Stimulated activated CD4-positive, alpha-beta T cell treated with anti-CD3 and anti-CD28 coated beads, Interleukin-15, amount 100 ng/mL, for 48 hours (primary cell): ENCODE measurements at places on chromosomes 7 and 10.

DNA sequence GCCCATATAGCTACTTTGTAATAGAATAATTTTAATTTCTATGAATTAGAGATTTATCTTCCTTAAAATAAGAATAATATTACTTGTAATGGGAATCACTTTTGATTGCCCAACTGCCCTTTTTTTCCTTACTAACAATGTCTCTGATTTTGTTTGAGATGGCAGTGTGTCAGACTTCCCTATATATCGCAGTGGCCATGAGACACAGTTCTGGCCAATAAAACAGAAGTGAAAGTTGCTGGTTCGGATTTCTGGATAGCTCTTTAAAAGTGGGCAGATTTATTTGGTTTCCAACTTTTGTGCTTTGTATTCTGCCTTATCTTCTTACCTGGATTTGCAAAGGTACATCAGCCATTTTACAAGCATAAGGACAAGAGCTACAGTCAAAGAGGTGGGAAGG lies 170.2 kb downstream of the PPP1R17 start:
- no peak for DNase-seq

DNA sequence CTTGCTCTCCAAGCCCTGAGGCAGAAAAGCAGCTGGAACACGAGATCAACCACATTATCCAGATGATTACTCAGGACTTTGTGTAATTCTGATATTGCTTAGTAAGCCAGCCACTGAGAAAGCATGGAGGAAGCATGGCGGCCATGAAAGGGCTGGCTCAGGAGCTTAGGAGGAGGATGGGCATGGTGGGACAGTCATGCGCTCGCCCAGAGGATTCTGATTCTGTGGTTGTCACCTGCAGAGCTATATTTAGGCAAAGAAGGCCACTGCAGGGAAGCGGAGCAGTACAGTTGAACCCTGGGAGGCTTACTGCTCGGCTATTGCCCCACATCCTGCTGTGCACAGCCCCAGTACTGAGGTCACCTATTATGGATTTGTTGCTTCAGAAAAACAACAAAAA lies 128.8 kb upstream of the DNAJB12 start:
- no peak for DNase-seq

DNA sequence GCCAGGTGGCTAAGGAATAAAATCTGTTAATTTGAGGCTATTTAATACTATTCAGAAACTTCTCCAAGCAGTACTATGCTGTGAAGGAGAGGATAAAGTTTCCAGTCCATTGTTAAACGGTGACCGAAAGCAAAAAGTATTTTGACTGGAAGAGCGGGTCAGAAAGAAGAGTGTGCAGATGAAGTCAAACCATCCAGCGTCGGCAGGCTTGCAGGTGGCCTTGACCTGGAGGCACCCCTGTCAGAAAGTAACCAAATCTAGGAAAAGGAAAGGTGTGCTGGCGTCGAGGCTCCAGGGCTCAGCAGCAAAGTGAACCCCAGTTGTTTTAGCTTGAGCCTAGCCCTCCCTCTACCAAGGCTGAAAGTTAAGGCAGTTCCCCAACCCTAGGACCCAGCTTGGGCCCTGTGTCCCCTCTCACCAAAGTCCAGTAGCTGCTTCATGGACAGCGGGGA lies 544 bp downstream of the PDK4 start:
- no peak for DNase-seq

DNA sequence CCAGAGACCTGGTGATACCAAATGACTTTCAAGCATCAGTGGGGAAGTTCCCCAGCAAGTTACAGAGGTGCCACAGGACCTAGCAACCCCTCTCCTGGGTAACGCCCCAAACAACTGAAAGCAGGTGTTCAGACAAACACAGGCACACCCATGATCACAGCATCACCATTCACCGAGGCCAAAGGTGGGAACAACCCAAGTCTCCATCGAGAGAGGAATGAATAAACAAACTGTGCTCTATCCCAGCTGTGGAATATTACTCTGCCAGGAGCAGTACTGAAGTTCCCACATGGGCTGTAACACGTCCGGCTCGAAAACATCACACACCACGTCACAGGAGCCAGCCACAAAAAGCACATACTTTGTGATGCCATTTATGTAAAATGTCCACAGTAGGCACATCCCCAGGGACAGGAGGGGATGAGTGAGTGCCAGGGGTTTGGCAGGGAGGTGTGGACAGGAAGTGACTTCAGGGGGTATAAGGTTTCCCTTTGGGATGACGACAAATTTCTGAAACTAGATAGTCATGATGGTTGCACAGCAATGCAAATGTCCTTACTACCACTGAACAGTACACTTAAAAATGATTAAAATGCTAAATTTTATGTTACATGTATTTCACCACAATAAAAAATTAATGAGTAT lies 222.8 kb downstream of the TNS3 start:
- DNase-seq: no peak

GRCh38 chr10:120996456-120997034 lies 145.4 kb downstream of the WDR11 start:
- no peak for DNase-seq

DNA sequence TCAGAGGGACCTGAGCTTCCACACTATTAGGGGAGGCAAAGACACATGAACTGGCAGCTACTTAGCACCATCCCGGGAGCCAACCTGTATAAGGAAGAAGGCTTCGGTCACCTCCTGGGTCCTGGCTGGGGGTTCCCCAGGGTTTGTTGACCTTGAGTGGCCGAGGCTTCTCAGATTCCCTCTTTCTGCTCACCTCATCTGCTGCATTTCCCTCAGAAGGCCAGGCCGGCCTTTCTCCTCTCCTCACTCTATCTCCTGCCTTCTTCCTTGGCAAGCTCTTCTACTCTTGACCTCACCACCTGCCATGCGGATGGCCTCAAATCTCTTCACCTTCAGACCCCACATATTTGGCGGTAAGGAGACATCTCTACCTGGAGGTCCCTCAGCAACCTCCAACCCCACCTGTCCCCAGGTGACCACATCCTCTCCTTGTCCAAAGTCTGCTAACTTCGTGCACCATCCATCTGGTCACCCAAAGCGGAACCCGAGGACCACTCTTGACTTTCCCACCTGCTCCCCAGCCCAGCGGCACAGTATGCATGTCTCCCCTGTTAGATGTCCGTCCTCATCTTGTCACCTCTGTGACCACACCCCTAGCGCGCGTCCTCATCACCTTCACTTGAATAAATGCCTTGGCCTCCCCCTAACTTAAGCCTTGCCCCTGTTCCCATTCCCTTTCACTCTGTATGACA lies 133.8 kb upstream of the UNC5B start:
- DNase-seq: no peak

DNA sequence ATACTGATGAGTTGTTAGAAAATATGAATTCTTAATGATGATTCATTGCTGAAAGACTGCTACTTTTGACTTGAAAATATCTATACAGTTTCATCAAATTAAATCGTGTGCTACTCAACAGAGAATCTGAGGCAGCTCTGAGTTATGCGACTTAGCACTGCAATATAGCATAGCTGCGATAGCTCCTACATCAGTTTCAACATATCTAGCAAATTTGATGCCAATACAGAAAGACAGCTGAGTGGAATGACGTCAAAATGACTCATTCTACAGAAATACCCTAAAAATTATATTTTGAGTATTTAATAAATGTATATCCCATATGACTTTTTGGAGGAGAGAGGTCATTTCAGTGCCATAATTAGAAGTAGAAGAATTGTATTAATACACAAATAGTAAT lies 1.1 kb upstream of the TARP start:
- no peak for DNase-seq

GRCh38 chr7:33761449-33762080 lies 143.8 kb upstream of the BMPER start:
- DNase-seq: no peak

- DNase-seq: no peak
Observed at GRCh38 chr7:143171697-143172096, 11.5 kb upstream of the TAS2R39 start.

GRCh38 chr10:79930267-79930666 lies 18.6 kb downstream of the SFTPD start:
- no peak for DNase-seq

- DNase-seq: no peak
Observed at GRCh38 chr10:103227416-103227815, 18.3 kb upstream of the RPEL1 start.

- no peak for DNase-seq
Observed at GRCh38 chr7:74032624-74033371, 4.8 kb downstream of the ELN start.

GRCh38 chr7:44618753-44619152 lies 12.3 kb downstream of the OGDH start:
- DNase-seq: no peak

DNA sequence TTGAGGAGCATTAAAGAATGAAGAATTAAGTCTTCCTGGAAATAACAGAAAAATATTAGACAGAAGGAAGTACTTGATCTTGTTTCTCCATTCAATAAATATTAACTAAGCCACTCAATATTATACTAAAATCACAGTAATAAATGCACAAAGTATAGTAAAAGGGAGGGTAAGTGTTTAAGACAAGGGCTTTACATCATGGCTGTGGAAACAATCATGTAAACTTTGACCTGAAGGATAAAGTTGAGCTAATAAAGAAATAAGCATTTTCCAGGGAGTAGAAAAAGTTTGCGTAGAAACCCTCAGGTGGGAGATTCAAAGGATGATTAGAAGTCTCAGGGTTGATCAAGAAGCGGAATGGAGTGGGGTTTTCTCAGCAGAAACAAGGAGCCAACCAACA lies 78.2 kb downstream of the SEMA3C start:
- no peak for DNase-seq

GRCh38 chr10:79070606-79071395 lies 2.0 kb downstream of the ZMIZ1 start:
- no peak for DNase-seq

- no peak for DNase-seq
Observed at GRCh38 chr10:15792777-15793176, 67.5 kb downstream of the MINDY3 start.

- DNase-seq: no peak
Observed at GRCh38 chr10:132253092-132253687, 54.6 kb downstream of the STK32C start.

- no peak for DNase-seq
Observed at GRCh38 chr7:22783421-22783820, 39.2 kb downstream of the TOMM7 start.

DNA sequence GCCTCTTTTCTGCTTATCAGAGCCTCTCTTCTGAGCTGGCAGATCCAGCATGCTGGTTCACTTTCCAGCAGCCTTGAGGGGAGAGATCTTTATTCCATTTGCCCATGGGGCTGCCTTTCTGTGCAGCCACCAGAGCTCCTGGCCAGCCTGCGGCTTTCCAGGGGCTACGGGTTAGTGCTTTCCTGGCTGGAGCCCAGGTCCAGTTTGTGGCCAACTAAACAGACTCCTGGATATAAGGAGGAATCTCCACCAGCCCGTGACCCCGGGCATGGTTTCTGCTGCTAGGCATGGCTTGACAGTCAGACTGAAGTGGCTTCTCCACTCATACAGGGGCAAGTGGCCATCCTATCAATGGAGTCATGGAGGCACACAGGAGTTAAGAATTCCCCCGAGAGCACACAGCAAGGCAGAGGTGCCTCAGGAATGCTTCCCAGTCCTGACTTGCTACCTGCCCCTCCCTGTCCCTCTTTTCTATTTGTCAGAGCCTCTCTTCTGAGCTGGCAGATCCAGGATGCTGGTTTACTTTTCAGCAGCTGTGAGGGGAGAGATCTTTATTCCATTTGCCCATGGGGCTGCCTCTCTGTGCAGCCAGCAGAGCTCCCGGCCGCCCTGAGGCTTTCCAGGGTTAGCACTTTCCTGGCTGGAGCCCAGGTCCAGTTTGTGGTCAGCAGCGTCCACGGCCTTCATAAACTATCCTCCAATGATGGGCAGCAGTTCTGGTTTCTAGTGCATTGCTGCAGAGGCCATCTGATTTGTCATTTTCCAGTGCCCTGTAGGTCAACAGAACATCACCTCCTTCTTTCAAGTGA lies 35.9 kb downstream of the TSPAN15 start:
- DNase-seq: no peak

DNA sequence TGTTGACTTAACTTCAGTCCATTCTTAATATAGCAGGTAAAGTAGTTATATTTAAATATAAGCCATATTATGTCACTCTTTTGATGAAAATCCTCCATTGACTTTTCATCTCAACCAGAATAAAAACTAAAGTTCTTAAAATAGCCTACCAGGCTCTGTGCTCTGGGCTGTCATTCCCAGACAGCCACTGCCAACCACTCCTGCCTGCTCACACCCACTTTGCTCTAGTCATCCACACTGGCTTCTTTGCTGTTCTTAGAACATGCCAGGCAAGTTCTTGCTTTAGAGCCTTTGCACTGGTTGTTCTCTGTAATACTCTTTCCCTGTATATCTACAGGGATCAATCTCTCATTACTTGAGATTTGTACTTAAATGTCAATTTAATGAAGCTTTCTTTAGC lies 80.6 kb downstream of the ZEB1 start:
- no peak for DNase-seq

- DNase-seq: no peak
Observed at GRCh38 chr10:3142146-3142875, 30.3 kb downstream of the PITRM1 start.

GRCh38 chr10:49737474-49738201 lies 24.5 kb downstream of the OGDHL start:
- DNase-seq: no peak

DNA sequence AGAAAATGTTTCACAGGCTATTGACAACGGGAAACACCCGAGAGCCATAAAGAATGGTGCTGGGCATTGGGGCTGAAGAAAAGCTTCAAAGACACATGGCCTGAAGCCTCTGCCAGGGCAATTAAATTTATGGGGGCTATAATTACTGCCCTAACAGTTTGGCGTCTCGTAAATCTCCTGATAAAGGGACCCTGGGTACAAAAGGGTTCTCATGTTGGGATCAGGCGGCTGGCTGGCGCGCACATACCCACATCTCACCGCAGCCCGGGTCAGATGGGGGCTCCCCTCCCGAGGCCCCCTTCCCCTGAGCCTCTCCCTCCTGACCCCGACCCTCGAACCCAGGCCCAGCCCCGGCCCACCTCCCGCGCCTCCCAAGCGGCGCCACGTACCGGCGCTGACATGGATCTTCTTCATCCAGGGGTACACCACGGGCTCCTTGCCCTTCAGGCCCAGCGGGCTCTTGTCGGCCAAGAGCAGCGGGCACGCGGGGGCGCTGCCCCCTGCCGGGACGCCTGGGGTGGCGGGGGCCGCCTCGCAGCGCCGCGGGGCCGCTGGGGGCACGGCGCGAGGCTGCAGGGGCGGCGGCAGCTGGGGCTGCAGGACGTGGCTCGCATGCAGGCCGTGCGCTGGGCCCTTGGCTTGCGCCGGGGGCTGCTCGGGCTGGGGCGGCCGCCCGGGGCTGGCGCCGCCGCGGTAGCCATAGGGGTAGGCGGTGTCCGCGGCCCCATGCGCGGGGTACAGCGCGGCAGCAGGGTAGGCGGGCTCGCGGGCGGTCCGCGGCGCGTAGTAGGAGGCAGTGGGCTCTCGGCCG lies 623 bp downstream of the HOXA4 start:
- DNase-seq: no peak

GRCh38 chr10:112713411-112713810 lies 236.6 kb upstream of the TCF7L2 start:
- no peak for DNase-seq

DNA sequence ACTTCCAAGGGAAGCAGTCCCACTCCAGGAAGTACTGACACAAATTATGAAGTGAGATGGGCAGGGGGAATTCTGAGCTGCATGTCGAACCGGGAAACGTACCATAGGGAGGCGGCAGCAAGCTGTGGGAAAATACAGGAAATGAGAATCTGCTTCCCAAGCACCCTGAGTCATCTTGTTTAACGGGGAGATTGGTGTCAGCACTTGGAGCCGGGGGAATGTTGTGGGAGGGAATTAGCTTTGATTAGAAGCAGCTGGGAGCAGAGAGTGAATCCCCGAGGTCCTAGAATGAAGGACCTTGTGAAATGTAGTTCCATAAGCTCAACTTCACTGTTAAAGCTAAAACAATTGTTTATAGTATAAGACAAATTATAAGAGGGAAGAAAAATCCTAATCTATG lies 141.4 kb upstream of the PRKCQ start:
- no peak for DNase-seq

- DNase-seq: no peak
Observed at GRCh38 chr10:75678527-75678926, 247.1 kb downstream of the LRMDA start.
